ENCODE measurements at places on chromosomes 6 and 20. TPM values are rescaled to one million over a fixed set of nuclear protein-coding genes. Genes with fewer than 3 reads are reported as not detected.
A peak's percentile ranks its signal among the peaks of the same experiment; 100 is the strongest.

Gene RSPO4
- 0.52 TPM for polyA plus RNA-seq

Gene RSPO3
- not detected for polyA plus RNA-seq

Gene ULBP1
- polyA plus RNA-seq: 2.6 TPM

Gene NKX2-2
- polyA plus RNA-seq: not detected

Gene SCRT2
- polyA plus RNA-seq: not detected

Gene OR2B6
- not detected for polyA plus RNA-seq

Gene MYT1
- polyA plus RNA-seq: not detected

DNA sequence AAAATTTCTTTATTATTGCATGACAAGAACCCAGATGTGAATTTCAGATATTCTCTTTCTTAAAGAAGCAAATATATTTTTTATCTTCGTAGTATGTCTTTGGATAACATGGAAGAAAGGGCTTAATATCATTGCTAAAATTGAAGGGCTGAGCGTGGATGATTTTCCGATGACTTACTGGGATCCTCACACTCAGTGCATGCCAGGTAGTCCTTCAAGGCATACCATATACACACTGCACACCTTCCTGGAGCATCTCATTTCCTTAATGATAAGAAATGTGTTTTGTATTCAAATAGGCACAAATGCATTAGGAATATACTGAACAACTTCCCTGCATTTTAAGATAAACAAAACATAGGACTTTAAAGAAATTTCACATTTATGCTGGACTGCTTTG is 193.9 kb upstream of the MAP3K7 start:
- no peak for DNase-seq

GRCh38 chr6:169042061-169042460 is 211.6 kb downstream of the THBS2 start:
- no peak for DNase-seq

GRCh38 chr20:20010639-20011500 is 6.3 kb upstream of the NAA20 start:
- peak; percentile 82 for DNase-seq

- DNase-seq: no peak
These were observed 437.3 kb downstream of the HDGFL1 start for GRCh38 chr6:23006656-23007055.

- DNase-seq: no peak
These were observed at the start of gene TSPO2 for GRCh38 chr6:41042226-41043055. Gene TSPO2, plus strand, starts transcription at chr6:41042467. Its CDS starts 519 bp downstream, at chr6:41042986.

GRCh38 chr6:514396-514978 is 122.9 kb downstream of the IRF4 start:
- no peak for DNase-seq

DNA sequence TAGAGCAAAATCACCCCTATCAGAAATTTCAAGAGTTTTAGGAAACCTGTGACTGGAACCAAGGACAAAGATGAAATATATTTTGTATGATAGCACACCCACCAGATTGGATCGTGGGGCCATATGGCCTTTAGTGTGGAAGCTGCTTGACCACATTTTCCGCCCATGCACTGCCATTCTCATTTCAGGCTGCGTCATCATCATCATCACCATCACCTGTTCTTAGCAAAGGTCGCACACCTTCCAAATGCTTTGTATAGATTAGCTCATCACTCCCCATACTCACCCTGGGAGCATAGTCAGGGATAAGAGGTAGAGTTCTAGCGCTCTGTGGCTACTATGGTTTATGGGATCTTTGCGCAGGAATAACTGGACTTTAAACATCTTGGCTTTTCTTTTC is 185.7 kb downstream of the MTHFD1L start:
- no peak for DNase-seq

GRCh38 chr20:37803438-37804307 is 99.3 kb upstream of the VSTM2L start:
- DNase-seq: no peak

- peak; percentile 77 for DNase-seq
These were observed 351.0 kb downstream of the BCKDHB start for GRCh38 chr6:80457439-80457933.

DNA sequence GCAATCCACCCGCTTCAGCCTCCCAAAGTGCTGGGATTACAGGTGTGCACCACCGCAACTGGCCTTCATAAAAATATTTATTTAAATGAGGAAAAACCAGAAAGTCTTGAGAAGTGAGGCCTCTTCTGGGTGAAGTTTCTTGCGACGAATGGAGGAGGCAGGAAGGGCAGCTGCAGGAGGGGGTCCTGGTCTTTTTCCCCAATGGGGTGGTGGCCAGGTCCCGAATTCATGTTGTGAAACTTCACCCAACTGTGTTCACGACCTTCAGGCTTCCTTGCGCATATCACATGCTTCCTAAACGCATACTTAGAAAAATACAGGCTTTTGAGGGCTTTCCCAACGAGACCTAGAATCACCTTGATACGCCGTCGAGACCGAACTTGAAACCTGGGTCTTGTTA is 145.1 kb downstream of the CDH4 start:
- no peak for DNase-seq

DNA sequence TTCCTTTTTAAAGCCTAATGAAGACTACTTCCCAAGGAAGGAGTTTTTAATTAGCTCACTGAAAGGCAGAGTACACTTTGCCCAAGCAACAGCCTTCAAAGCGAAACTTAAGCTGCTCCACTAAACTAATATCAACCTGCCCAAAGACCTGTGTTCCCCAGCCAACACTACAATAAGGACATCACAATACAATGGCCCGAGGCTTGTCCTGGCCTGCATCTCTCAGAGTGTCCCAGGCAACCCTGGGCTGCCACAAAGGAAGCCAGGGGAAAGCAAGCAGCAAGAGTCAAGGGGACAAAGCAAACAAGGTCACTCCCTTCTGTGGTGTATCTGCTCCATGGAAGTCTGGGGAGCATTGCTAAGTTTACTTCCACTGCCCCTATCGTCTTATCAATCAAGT is 52.3 kb downstream of the PIGU start:
- DNase-seq: no peak

DNA sequence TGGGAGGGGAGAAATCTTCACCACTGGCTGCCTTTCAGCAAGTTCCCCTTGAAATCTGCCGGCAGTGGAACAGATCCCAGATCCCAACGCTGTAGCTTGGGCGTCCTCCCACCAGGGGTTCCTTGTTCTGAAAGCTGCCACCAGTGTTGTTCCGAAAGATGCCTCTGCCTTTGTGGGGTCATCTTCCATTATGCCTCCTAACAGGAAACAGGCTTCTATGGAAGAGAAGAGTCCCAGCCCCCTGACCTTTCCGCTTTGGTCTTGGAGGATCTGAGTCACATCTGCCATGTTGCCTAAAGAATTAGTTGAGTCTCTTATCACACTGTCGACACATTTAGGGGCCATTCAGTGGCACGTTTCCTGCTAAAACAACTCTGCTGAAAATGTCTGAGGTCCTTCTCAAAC is 57.5 kb upstream of the NFATC2 start:
- no peak for DNase-seq

GRCh38 chr6:82419132-82419581 is 55.5 kb downstream of the TPBG start:
- no peak for DNase-seq

GRCh38 chr20:52251136-52251700 is 59.6 kb upstream of the ZFP64 start:
- DNase-seq: no peak

Measured in BJ (cell line).